Activated gamma-delta T cell (primary cell): ENCODE measurements at places on chromosomes 2 and 18.

DNA sequence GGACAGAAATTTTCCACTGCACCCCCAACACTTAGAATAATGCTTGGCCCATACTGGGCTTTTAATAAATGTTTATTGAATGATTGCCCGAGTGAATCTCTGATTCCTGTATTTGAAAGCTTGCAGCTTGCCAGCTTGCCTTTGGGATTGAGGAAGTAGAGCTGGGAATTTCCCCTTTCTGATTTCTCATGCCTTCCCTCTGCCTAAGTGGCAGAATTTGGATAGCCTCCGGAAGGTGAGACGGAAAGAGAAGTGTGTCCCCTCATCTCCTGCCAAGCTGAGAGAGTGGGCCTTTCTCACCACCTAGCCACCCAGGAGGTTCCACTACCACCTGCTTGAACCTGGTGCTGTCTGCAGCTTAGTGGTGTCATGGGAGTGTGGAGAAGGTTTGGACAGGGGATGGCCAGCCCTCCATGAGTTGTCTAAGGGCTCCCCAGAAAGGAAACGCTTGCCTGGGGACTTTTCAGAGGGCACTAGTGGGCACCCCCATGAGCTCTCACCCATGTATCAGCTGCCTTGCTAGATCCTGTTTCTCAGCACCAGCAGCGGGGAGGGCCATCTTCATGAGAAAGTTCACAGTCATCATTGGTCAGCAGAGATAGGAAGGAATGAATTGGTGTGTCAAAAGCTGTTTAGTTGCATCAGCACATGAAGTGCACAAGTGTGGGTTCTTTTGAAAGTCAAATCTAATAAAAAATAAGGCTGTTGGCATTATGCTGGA is 8.6 kb upstream of the NCOA1 start:
- DNase-seq: no peak

GRCh38 chr2:74747411-74748080 is 86.4 kb upstream of the HK2 start:
- no peak for DNase-seq

DNA sequence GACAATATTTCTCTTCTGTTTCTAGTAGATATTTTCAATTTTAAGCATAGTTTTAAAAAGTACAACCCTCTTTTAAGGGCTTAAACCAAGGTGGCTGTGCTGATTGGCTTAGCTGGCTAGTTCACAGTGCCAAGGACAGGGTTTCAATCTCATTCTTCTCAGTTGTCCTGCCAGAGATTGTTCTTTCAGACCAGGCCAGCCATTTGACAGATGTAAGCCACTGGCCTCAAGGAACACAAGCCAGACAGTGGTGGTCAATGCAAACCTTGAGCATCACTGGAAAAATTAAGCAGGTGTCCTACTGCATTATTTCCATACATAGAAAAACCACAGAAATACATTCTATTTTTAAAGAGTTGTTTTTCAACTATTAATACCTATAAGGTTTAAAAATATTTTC is 5.9 kb downstream of the RNF103 start:
- no peak for DNase-seq

- DNase-seq: no peak
Observed at GRCh38 chr2:233447506-233448219, 93.4 kb downstream of the DGKD start.
